ENCODE measurements at places on chromosomes 4 and X. TPM values are rescaled to one million over a fixed set of nuclear protein-coding genes. Genes with fewer than 3 reads are reported as not detected.

Gene CNKSR2
- total RNA-seq = 7.1 TPM

Gene HSD17B13
- 0.19 TPM for total RNA-seq

Gene LUZP4
- not detected for total RNA-seq

Gene FAM199X
- total RNA-seq = 10.1 TPM

Gene ASIC5
- not detected for total RNA-seq

Gene BANK1
- not detected for total RNA-seq

Gene TEC
- 2.7 TPM for total RNA-seq

Gene AMBN
- not detected for total RNA-seq

Gene SLC9B1
- total RNA-seq = 0.47 TPM

Gene ABCG2
- total RNA-seq = 0.56 TPM

Gene VSIG4
- not detected for total RNA-seq

Gene CEP135
- 16.9 TPM for total RNA-seq

Measured in activated CD4-positive, alpha-beta T cell treated with anti-CD3 and anti-CD28 coated beads, Interleukin-2, amount 10 ng/mL, durations not matched to agents 24 days and 14 days (primary cell).